ENCODE measurements at places on chromosomes 13 and 19. TPM values are rescaled to one million over a fixed set of nuclear protein-coding genes. Genes with fewer than 3 reads are reported as not detected.
A peak's percentile ranks its signal among the peaks of the same experiment; 100 is the strongest.

DNA sequence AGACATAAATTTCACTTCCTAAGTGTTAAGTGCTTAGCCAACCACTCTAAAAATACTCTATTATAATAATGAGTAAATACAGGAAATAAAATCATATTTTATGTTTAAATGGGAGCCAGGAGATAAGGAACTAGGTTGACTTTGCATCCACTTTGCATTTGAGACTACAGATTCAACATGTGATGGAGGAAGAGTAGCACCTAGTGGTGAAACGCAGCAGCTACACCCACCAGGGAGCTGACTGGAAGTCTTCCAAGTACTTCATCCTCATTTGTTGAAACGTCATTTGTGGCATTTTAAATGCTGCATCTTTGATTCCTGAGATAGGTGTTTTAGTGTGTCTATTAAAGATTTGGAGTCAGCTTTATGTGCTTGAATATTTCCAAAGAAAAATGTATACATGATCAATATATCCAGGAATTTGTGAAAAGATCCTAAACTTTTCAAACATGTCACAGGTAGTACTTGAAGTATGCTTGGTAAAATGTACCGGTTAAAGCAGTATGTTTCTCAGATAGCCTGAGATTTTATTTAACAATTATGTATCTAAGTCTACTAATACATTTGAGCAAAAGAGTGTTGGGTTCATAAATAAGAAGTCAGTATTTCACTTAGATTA, 17.4 kb upstream of the KCTD12 start:
- peak; percentile 67 for DNase-seq

ALDH16A1 gene
- 22.9 TPM for total RNA-seq

- DNase-seq = no peak
These were observed 42.5 kb downstream of the DPY19L3 start for GRCh38 chr19:32448026-32448425.

DNA sequence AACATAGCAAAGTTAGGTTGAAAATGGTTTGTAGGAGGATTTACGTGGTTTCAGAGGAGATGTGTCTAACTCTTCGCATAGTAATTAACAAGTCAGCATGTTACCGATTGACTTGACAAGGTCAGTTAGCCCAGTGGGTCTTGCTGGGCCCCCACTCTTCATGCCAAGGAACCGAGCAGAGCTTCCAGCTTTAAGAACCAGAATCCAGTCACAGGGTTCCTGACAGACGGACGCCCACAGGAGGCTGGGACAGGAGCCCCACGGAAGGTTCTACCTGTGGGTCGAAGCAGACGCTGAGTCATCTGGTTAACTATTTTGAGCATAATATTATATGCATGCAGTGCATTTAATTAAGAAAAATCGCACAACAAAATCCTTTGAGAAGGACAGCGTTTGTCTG, 3.5 kb downstream of the TMEM255B start:
- no peak for DNase-seq

DNA sequence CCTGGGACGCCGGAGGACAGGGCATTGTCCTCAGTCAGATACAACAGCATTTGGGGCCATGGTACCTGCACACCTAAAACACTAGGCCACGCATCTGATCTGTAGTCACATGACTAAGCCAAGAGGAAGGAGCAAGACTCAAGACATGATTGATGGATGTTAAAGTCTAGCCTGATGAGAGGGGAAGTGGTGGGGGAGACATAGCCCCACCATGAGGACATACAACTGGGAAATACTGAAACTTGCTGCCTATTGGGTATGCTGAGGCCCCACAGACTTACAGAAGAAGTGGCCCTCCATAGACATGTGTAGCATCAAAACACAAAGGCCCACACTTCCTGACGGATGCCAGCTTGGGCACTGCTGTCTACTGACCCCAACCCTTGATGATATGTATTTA, 1.4 kb upstream of the ICAM4 start:
- no peak for DNase-seq
